ENCODE measurements at places on chromosomes 2 and 18.
A peak's percentile ranks its signal among the peaks of the same experiment; 100 is the strongest.

GRCh38 chr2:62505750-62506420, at the start of gene TMEM17:
Gene TMEM17 (minus strand): TSS chr2:62506195. CDS start chr2:62506129, 66 bp downstream.
- DNase-seq: peak; percentile 90

DNA sequence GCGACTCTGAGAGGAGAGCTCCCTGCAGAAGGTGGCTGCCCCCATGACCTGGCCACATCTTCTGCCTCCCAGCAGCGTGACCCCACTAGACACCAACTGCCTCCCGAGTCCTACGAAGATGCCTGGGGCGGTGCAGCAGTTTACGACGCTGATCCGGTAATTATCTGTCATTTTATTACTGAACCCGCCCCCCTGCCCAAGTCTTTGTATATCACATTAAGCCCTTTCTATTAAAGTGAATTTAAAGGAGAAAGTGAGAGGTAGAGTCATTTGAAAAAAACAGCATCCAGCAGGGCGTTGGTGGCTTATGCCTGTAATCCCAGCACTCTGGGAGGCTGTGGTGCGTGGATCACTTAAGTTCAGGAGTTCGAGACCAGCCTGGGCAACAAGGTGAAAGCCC, 33.4 kb downstream of the ABCG8 start:
- no peak for DNase-seq

GRCh38 chr18:66632756-66633155, 28.9 kb upstream of the CDH19 start:
- no peak for DNase-seq

GRCh38 chr18:75548353-75548905, 120.9 kb upstream of the SMIM21 start:
- DNase-seq: no peak

- DNase-seq: no peak
These were observed 418.8 kb downstream of the ARHGAP15 start for GRCh38 chr2:143548032-143548431.

GRCh38 chr2:99735753-99736152, 245.9 kb upstream of the REV1 start:
- DNase-seq: no peak

DNA sequence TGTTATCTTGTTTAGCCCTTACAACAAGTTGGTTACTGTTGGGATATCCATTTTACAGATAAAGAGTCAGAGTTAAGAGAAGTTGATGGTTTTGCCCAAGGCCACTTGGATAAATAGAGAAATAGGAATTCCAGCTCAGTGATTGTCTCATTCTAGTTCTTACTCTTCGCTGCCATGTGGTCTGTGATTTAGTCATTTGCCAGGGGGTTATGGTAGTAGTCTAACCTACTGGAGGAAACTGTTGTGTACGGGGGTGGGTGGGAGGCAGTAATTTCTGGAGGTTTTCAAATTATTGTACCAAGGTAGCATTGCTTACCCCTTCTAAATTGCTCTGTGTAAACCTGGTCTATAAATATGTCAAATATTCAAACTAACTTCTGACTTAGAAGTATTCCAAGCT, 110.4 kb downstream of the MAP2 start:
- no peak for DNase-seq

DNA sequence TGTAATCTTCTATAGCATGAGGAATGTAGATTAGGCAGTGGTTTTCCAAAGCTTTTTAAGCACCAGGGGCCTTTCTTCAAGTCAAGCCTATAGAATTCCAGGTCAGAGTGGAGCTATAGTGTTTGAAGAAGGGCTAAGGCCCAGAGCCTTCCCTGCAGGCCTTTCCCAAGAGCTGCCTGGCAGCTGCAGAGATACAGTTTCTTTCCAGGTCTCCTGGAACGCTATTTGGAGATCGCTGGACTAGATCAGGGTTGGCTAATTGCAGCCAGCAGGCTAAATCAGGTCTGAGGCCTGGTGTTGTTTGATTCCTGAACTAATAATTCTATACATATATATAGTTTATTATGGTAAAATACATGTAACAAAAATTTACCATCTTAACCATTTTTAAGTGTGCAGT, 319.0 kb upstream of the SPRED2 start:
- DNase-seq: no peak

GRCh38 chr2:121142452-121142851, 142.6 kb downstream of the TFCP2L1 start:
- DNase-seq: no peak

GRCh38 chr2:104254017-104254416, 599.9 kb upstream of the POU3F3 start:
- no peak for DNase-seq

Measured in astrocyte of the spinal cord (primary cell).